ENCODE measurements at places on chromosomes 5 and 9.

- no peak for DNase-seq
Observed at GRCh38 chr9:24051587-24051986, 225.5 kb upstream of the ELAVL2 start.

DNA sequence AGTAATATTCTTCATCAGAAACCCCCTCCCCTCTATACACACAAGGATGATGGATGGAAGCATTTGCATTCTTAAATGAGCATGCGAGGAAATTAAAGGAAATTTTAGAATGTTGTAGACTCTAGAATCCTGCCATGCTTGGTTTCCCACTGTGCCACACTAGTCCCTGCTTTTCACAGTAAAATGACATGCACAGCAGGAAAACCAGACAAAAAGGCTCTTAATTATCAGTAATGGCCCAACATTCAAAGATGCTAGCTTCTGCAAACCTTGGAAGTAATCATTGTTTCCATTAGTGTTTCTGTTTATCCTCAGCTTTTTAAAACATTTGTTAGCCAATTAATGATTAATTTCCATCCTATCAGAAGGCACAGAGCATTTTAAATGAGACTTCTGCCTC, 255.8 kb downstream of the SLCO4C1 start:
- DNase-seq: no peak

GRCh38 chr5:2163940-2164490, 281.3 kb upstream of the IRX4 start:
- DNase-seq: no peak

DNA sequence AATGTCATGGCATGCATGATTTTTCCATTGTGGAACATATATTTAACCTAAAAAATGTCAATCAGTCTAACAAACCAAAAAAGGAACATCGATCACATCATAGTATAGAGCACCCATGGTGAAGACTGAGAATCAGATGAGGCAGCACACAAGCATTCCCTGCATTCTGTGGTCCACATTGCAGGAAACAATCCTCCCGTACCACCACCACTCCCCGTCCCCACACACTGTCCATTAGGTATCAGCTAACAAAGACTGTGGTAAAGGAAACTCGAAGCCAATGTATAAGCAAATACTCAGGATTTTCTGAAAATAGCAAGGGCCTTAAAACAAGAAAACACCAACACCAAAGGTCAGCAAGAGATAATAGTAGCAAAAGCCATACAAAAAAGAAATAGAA, 1104.4 kb upstream of the SEMA6A start:
- DNase-seq: no peak

DNA sequence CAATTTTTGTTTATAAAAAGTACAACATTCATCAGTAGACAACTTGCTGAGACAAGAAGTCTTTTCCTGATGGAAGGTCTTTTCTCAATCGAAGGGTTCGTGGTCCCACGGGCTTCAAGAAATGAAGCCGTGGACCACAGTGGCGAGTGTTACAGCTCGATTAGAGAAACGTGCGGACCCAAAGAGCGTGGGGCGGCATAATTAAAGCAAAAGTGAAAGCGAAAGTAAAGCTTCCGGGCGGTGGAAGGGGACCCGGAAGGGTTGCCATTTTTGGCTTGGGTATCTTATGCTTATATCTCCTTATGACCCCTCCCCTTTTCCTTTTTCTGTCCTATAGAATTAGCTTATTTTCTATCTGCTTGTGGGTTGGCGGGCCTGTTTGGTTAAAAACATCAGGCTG, 2309.4 kb upstream of the ACO1 start:
- no peak for DNase-seq

DNA sequence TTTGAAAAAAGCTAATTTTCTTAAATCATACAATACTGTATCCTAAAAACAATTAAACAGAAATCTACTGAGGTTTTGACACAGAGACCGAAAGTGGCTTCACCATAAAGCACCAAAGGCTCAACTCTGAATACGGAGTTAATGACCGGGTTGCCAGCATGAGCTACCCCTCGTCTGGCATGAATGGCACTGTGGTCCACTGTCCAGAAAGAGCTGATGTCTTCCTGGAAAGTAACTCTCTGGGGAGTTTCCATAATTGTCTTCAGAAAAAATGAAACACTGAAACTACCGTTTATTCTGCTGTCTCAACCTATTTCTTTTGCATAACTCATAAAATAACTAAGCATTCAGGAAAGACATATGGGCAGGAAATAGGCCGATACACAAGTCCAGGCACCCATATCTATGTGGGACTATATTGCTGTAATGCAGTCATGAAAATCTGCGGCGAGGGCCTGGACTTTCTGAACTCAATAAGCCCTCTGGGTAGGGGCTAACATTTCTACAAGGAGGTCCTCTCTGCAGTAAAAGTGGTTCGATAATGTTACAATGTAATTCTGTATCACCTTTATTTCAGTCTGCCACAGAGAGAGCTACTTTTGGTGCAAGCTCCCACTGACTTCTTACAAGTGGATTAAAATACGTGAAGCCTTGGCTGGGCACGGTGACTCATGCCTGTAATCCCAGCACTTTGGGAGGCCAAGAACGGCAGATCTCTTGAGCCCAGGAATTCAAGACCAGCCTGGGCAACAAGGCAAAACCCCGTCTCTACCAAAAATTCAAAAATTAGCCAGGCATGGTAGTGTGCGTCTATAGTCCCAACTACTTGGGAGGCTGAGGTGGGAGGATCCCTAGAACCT, 52.4 kb downstream of the ANKH start:
- DNase-seq: no peak

- no peak for DNase-seq
Observed at GRCh38 chr5:1840741-1841521, 39.7 kb downstream of the NDUFS6 start.

- no peak for DNase-seq
Observed at GRCh38 chr5:80231243-80231642, 24.6 kb downstream of the SERINC5 start.

DNA sequence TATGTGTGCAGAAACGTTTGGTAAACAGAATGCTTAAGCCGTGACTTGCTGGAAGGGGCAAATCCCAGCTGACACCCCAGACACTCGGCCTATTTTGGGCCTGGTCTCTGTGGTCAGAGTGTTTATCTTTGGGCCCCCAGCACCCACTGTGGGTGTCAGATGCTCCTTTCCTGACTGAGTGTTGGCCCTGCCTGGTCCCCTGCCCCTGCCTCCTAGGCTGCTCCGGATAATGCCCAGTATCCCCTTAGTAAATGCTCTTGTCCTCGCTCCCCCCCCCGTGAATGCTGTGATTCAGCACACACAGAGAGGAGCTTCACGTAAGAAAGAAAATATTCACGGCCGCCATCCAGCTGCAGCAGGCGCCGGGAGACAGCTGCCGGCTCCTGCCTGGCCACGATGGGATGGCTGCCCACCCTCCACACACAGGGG, 11.3 kb upstream of the ANGPTL2 start:
- no peak for DNase-seq

DNA sequence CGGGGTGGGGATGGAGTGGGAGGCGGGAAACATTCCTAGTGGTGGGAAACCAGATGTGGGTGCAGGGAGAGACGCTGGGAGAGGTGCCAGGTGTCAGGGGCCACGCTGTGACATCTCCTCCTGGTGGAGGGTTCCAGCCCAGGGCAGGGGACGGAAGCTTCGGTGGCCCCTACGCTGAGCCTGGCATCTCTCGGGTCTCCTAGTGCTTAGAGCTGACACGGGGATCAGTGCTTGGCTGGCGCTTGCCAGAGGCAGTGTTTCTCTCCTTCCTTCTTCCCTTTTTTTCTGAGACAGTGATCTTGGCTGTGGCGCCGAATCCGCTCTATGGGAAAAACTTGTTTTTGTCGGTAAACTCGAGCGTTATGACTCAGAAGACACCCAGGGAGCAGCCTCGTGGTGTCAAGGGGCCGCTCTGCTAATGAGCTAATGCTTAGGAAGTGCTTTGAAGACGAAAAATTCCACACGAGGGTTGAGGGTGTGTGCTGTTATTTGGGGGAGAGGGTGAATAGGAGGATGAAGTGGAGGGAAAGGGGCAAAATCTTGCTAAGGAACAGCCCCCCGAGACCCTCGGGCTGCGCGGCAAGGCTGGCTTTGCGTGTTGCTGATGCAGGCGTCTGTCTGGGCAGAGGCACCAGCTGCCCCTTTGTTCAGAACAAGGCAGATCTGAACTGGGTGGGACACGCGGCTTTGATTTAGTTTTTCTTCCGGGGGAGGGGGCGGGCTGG, 20.4 kb upstream of the IER5L start:
- no peak for DNase-seq

- no peak for DNase-seq
Observed at GRCh38 chr9:20512636-20513035, 109.7 kb downstream of the MLLT3 start.
